ENCODE measurements at places on chromosomes 7 and 10.

DNA sequence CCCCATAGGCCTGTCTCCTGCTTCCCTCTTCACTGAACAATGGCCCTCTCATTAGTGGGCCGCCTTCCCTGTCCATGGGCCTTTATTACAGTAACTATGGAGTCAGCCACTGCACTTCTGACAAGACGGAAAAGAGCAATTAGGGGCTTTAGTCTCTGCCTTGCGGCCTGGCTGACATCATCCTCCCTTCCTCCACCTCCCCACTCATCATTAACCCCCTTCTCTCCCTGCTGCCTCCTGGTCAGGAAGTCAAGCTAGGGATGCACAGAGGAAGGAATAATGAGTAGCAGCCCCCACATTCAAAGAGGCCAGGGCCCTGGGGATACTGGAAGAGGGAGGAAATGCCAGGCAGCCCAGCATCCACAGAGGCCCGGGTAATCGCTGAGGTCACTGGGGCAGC lies 101.6 kb upstream of the PLXNA4 start:
- no peak for DNase-seq

DNA sequence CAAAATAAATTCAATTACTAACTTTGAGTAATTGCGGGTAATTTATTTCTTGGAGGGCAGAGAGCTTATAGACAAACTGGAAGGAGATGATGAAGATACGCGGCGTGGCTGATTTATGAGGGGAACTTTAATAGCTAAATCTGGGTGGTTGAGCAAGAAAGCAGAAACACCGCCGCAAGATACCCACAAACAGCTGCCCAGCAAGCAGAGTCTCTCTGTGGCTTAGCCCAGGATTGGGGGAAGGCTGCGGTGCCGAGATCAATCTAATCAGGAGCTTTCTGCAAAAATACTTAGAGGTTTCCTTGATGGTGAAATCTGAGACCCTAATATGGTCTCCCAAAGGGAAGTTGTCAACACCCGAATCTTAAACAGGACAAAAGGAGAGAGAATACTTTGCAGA lies 94.9 kb upstream of the MGMT start:
- DNase-seq, result no peak

DNA sequence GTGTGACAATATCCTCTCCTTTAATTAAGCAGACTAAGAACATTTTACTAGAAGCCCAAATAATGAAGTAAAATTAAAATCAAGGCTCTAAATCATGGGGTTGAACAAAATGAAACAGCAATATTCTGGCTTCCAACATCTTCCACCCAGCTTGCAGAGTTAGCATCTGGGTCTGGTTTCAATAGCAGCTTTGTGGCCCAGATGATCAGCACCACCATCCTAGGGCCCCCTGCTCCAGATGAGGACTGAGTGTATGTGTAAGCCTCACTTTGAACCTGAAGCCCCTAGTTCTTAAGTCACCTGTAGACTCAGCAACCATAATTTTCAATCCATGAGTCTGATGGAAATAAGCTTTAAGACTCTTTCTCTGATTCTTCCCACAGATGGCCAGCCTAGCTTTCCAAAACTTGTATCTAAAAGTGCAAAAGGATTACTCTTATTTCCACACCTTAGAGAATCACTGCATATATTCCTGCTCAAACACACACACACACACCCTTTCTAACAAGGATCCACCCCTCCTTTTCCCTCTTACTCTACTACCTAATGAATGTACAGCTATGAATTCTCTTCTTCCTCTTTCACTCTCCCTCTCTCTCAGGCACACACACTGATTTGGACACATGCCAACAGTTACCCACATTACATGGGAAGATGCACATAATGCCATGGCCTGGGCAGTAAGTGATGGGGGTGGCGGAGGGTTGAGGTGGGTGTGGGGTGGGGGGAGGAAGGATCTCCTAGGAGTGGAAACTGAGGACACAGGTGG lies 3.5 kb downstream of the DENND11 start:
- no peak for DNase-seq

GRCh38 chr7:805261-805660 lies 27.0 kb upstream of the SUN1 start:
- no peak for DNase-seq

DNA sequence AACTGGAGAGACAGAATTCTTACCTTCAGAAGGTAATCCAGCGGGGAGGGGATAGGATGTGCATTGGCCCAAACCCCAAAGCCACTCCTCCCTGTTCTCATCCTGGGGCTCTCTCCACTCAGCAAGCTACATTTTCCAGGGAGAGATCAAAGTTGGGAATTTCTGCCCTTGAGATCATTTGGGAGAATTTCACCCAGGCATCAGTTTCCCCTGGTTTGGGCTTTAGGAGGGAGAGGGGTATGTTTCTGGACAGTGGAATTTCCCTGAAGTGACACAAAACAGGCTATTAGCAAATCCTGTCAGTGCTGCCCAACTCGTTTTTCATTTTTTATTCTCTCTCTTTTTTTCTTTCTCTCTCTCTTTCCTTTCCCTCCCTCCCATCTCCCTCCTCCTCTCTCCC lies 35.7 kb downstream of the CYP17A1 start:
- no peak for DNase-seq

DNA sequence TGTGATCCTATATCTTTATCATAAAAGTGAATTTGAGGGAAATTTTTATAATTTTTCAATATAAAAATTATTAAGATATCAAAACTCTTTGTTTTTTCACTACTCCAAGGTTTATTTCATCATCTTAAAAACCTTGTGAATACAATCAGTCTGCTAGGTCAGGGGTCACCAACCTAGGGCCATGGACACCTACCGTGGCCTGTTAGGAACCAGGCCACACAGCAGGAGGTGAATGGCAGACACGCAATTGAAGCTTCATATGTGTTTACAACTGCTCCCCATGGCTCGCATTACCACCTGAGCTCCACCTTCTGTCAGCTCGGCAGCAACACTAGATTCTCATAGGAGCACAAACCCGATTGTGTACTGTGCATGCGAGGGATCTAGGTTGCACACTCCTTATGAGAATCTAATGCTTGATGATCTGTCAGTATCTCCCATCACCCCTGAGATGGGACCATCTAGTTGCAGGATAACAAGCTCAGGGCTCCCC lies 271.2 kb upstream of the C7orf33 start:
- DNase-seq, result no peak

GRCh38 chr10:34959321-34959720 lies 130.8 kb downstream of the CUL2 start:
- no peak for DNase-seq

GRCh38 chr7:135742371-135742770 lies 6.2 kb downstream of the FAM180A start:
- no peak for DNase-seq

DNA sequence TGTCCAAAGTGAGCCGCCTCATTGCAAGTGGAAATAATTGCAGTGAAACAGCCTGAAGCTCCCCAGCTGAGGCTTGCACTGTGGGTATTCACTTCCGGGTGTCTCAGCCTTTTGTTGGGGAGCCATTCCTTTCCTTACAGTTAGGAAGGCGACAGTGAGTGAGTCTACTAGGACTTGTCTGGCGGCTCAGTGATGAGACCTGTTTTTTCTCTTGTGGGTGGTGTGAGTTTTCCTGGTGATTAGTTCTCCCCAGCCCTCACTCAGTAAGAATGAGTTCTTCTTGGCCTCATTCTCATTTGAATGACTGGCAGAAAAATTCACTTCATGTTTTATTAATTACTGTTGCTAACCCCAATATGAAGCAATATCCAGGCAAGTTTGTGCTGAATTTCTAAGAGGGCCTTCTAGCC lies 2.6 kb downstream of the PGAM1 start:
- DNase-seq, result peak; percentile 53

DNA sequence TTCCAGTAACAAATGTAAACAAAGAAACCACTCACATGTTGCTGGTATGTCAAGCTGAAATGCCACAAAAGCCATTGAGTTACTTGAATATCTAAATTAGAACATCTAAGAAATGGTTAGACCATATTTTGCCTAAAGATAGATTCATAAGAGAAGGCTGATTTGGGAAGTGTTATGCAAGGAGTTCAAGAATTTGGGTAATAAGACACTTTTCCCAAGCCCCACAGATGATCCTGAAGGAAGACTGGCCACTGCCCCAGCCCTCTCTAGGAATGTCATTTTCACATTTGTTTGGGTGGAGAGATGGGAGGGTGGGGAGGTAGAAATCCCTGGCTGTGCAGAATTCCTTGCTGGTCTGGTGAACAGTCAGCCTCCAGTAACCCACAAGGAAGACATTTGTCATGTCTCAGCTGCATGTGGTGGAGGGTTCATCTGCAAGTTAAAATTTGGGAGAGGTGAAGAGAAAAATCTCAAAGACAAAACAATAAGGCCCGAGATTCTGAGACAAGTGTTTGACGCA lies 427.2 kb upstream of the KLF6 start:
- DNase-seq, result no peak

GRCh38 chr7:88279323-88279722 lies 27.4 kb downstream of the STEAP4 start:
- DNase-seq, result no peak

- peak; percentile 80 for DNase-seq
These were observed 162.6 kb downstream of the CELF2 start for GRCh38 chr10:11180228-11180627.

GRCh38 chr10:29861811-29862505 lies 197.4 kb downstream of the JCAD start:
- no peak for DNase-seq

- no peak for DNase-seq
These were observed 24.1 kb upstream of the ZNRF2 start for GRCh38 chr7:30260246-30260768.

DNA sequence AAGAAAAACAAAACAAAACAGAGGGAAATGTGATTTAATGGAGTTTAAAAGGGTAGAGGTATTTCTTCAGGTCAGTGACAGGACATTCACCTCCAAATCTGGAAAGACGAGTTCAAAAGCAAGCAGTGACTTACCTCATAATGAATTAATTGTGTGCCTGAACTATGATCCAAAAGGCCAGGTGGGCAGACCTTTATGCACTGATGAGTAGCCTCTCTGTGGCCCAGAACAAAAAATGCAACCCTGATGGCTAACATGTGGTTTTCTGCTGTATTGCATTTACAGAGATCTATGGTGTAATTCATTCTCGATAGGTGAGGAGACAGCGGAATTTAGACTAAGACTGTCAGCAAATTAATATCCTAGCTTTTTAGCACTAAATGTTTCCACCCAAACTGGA lies 142.0 kb downstream of the HDAC9 start:
- no peak for DNase-seq

DNA sequence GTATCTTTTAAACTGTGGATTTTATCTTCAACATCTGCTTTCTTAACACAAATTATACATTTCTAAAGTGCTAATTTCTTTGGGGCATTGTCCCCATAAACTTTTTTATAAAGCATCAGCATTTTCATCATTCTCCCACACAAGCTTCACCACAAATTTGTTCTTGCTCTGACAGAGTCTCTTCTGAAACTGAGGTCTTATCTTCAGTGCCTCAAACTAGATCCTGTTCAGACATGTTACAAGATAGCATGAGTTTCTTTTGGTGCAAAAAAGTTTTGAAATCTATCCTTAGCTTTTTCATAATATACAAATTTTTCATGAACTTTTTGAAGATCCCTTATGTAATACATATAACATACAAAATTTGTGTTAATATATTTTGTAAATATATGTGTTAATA lies 346.6 kb downstream of the IPMK start:
- no peak for DNase-seq

- no peak for DNase-seq
These were observed 829.0 kb downstream of the TNS3 start for GRCh38 chr7:46752881-46753366.

DNA sequence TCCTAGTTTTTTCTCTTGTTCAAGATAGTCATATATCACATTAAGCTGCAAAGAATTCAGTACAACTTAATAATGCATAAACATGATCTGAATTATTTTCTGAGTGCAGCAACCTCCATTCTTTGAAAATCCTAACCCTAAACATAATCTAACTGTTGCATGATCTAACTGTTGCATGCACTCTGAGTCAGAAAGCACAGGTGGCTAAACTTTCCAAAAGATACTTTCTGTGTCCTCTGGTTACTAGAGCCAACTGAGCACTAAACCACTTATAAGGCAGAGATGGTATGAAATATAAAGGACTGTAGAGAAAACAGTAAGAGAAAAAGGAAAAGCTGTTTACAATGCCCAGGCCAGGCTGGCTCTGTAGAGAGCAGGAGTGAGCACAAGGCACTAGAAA lies 23.0 kb upstream of the FAM133B start:
- DNase-seq, result no peak

- DNase-seq, result no peak
These were observed 173.9 kb downstream of the FOXP2 start for GRCh38 chr7:114588506-114588905.

DNA sequence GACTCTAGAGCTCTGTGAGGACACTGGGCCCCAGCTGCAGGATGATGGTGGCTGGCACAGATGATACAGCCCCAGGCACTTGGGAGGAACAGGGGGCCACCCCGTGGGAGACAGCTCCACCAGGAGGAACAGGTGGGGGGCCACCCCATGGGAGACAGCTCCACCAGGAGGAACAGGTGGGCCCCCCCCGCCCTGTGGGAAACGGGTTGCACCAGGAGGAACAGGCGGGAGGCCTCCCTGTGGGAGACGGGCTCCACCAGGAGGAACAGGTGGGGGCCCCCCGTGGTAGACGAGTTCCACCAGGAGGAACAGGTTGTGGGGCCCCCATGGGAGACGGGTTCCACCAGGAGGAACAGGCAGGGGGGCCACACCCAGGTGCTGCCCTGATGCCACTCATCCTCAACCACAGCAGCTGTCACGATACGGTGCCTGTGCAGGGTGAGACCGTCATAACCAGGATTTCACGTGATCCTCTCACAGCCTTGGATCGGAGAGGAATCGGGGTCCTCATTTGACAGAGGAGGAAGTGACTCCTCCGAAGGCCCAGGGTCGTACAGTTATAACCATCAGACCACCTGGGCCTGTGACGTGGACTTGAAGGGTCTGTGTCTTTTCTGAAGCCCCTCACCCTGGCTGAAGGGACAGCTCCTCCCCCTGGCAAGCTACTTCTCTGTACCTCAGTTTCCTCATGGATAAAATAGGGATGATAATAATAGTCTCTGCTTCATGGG lies 49.2 kb upstream of the NANOS1 start:
- DNase-seq, result no peak

DNA sequence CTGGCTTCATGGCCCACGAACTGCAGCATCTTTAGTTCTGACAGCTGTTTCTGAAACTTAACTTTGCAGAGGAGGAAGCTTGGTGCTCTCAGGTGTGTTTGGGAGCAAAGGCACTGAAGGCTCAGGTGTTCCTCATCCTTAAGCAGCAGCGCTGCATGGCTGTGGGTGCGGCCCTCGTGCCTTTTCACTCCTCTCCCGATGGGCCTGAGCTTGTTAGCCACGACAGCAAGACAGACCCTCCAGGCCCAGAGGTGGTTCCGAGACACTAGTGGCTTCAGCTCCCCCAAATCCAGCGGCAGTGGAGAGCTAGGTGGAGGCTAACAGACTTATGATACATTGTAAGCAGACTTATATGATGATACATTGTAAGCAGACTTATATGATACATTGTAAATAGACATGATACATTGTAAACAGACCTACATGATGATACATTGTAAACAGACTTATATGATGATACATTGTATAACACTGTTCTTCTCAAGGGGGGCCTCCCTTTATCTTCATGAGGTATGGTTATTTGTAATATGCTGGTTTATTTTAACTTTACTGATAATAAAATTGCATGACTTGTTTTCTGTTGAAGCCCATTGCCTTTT lies 14.1 kb downstream of the PFKP start:
- DNase-seq, result no peak

GRCh38 chr7:101124376-101125056 lies 2.4 kb upstream of the SERPINE1 start:
- no peak for DNase-seq

GRCh38 chr7:54888734-54889082 lies 129.7 kb upstream of the SEC61G start:
- DNase-seq, result no peak
